ENCODE measurements at places on chromosomes 13 and 19.
A peak's percentile ranks its signal among the peaks of the same experiment; 100 is the strongest.

DNA sequence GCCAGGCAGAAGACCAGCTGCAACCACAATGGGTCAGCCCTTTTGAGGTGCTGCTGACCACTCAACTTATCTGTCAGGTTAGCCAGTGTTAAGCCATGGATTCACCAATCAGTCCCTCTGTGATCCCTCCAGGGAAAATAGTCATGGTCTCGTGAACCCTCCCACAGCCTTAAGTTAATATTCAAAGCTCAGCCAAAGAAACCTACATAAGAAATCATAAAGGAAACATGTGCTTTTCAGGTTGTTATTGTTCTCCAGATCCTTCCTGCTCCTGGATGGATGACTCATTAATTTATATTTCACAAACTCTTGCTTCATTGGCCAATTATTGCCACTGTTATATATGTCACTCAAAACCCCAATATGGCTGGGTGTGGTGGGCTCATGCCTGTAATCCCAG lies 161.9 kb downstream of the B3GLCT start:
- DNase-seq: no peak

DNA sequence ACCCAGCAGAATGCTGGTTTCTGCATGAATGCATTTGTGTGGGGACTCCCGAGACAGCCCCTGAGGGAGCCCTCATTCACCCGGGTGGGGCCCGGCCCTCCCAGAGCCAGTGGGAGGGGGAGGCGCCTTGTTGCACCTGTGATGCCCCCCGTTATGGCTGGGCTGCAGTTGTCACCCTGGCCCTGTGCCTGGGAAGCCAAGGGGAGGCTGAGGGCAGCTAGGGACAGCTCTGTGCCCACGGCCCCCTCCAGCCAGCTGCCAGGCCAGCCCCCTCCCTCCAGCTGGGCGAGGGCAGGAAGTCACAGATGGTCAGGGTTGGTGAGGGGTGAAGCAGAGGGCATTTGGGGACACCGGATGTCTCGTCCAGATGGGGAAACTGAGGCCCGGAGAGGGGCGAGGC lies 26.1 kb downstream of the NFIC start:
- no peak for DNase-seq

GRCh38 chr19:16825312-16826052 lies 3.7 kb upstream of the SIN3B start:
- DNase-seq: no peak

DNA sequence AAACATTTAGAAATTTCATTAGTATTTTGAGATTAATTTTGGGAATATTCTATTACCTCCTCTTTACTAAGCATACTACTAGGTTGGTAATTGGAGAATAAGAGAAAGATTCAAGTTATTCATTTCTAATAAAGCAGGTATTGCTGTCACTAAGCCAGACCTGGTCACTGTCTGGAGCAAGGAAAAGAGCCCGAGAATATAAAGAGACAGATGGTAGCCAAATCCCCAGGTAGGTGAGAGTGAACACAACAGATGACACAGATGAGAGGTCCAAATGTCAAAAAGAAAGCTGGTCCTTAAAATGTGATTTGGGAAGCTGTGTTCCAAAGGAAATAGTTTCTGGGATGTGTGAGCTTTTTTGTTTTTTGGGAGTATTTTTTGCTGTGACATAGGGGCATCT lies 128.6 kb downstream of the ZNF100 start:
- no peak for DNase-seq

GRCh38 chr19:37770985-37771384 lies 8.4 kb downstream of the ZNF573 start:
- DNase-seq: no peak

DNA sequence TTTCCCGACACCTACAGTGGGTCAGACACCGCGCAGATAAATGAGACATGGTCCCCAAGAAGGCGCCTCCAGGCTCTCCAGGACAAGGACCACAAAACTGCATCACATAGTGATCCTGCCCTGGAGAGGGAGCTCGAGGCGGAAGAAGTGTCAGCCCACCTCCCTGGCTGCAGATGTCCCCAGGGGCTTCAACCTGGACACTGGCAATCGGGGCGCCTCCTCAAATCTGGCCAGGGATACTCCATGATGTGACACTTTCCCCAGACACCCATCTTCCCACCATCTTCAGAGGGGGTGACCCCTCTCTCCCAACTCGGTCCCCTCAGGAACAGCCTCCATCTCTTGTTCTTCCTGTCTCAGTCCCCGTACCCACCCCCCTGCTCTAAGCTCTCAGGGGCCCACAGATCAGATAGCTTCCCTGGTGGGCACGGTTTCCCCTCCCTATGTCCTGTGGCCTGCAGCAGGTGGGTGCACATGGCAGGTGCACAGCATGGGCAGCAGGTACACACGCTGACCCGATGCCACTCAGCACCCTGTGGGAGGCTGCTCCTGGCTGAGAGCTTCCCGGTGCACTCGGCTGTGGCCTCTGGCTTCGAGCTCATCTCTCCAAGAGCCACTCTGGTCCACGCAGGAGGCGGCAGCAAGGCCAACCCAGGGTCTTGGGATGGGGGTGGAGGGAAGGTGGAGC lies 61.2 kb downstream of the PEPD start:
- DNase-seq: no peak

GRCh38 chr19:54616821-54617560 lies 13.3 kb upstream of the LILRB1 start:
- no peak for DNase-seq

- DNase-seq: no peak
Measured at GRCh38 chr19:49497047-49497788, 984 bp downstream of the RPS11 start.

- DNase-seq: no peak
Measured at GRCh38 chr19:30755581-30755980, 383.4 kb downstream of the ZNF536 start.

DNA sequence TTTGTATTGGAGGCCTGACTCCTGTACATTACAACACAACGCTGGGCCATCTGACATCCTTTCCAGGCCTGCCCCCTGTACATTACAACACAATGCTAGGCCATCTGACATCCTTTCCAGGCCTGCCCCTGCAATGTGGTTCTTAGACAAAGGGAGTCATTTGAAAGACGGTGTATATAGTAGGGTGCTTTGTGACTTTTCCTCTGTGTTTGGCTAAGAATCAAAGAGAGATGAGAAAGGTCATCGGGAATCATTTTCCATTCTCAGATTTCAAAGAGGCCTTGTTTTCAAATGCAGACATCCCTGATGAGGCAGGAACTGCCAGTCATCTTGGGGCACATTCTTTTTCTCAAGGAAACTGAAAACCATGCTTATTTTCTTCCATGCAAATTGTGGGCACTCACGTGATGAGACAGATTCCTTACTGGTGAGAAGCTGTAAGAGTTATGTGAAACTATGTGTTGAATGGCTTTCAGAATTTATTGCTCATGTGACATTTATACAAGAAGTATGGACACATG lies 551.6 kb downstream of the MYO16 start:
- DNase-seq: no peak

GRCh38 chr19:18831524-18832305 lies at the start of gene UPF1:
UPF1 (plus strand) TSS chr19:18831959; CDS start chr19:18832210, 251 bp downstream.
- DNase-seq: peak; percentile 68
